ENCODE measurements at places on chromosomes 11 and 22.

GRCh38 chr11:45737056-45737455 lies 67.9 kb upstream of the SLC35C1 start:
- no peak for DNase-seq

- no peak for DNase-seq
Observed at GRCh38 chr11:37572491-37573171, 974.6 kb upstream of the RAG2 start.

DNA sequence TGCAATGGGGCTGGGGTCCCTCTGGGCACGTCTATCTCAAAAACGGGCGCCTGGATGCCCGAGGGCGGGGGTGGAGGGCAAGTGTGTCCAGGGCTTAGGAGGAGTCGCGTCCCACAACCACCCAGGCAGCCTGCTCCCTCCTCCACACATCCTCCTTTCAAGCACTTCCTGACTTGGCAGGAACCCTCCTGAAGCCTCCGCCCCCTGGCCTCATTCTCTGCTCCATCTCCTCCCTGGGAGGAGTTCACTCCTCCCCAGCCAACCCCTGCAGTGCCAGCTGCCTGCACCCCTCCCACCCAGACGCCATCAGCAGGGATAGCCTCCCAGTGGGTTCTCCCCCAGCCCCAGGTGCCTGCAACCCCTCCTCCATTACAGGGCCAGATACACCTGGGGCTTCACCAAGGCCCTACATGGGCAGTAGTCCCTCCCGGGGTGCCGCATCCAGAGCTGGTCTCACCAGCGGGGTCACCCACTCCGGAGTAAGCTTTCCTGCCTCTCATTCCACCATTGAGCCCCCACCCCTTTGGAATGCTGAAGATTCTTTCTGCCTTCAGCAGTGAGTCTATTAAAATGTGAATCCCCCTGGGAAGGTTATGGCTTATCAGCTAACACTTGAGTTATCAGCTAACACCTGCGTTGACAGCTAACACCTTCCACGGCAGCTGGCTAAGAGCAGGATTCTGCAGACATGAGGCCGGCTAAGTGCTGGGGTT lies 24.4 kb downstream of the RTN4R start:
- DNase-seq, result peak; percentile 42

- no peak for DNase-seq
Observed at GRCh38 chr22:39174498-39175352, 22.2 kb upstream of the CBX7 start.

DNA sequence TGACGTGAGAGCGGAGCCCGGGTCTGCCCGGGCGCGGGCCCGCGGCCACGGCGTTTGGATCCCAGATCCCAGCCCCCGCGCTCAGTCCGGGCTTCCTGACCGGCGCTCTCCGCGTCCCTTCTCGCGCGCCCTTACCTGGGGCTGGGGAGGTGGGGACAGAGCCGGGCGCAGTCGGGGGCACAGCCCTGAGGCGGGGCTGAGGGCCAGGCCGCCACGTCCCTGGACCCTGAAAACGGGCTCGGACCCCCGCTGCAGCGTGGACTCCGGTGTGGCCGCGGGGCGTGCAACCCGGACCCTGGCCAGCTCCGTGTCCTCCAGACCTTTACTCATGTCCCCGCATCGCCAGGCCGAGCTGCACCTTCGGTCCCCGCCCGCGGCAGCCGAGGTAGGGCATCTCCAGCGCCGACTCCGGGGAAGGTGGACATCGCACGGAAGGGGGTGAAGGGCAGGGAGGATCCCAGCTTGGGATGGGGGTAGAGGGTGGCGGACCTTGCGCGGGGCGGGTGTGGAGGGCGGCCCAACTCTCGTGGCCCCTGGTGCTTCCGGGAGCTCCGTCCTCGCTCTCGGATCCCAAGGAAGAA lies 9.9 kb upstream of the AIFM3 start:
- no peak for DNase-seq

GRCh38 chr11:10993186-10993585 lies 135.3 kb upstream of the ZBED5 start:
- no peak for DNase-seq

- DNase-seq, result no peak
Observed at GRCh38 chr11:17986711-17987220, 26.1 kb downstream of the SERGEF start.

DNA sequence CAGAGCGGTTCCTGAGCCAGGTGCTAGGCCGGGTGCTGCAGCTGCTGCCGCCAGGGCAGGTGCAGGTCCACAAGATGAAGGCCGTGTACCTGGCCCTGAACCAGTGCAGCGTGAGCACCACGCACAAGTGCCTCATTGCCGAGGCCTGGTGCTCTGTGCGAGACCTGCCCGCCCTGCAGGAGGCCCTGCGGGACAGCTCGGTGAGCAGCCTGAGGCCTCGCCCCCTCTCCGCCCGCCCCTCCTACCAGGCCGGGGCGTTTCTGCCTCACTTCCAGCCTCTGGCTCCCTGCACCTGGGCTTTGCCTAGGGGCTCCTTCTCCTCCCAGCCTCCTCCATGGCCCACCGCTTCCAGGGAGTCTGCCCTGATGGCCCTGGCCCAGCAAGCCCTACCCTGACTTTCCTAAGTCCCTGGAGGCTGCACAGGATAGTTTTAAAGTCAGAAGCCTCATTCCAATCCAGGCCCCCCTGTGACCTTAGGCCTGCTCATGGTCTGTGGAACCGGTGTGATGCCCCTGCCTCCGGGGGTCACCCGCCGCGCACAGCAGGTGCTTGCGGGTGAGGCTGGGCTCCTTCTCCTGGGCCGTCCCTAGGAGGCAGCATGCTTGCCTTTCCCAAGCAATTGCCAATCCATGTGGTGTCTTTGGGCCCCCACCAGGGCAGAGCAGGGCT lies 5.5 kb downstream of the TCIRG1 start:
- no peak for DNase-seq

DNA sequence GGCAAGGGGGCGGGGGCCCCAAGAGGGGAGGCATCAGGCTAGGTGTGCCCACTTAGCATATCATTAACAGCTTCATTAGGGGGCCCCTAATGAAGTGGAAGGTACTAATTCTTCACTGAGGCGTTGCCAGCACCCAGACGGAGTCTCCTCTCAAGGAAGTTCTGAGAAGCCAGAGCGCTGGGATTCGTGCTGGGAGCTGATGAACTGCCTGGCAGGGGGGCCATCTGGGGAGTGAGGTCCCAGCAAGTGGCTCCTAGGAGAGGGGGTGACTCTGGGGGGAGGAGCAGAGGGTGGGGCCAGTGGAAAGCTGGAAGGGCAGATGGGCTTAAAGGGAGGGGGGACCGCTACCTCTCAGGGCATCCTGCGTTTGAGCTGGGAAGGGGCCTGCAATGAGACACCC lies 29.8 kb downstream of the DAGLA start:
- no peak for DNase-seq

GRCh38 chr11:22926341-22926740 lies 66.1 kb upstream of the CCDC179 start:
- DNase-seq, result no peak

Data from hematopoietic multipotent progenitor cell treated with erythropoietin and hydrocortisone succinate and interleukin-3 and kit ligand, for 8 days (in vitro differentiated cells).